ENCODE measurements at places on chromosomes 3 and 15.

GRCh38 chr3:98359993-98360675 lies 6.5 kb downstream of the OR5K4 start:
- peak; percentile 20 for DNase-seq

GRCh38 chr15:62992302-62992701 lies 50.2 kb upstream of the TPM1 start:
- no peak for DNase-seq

DNA sequence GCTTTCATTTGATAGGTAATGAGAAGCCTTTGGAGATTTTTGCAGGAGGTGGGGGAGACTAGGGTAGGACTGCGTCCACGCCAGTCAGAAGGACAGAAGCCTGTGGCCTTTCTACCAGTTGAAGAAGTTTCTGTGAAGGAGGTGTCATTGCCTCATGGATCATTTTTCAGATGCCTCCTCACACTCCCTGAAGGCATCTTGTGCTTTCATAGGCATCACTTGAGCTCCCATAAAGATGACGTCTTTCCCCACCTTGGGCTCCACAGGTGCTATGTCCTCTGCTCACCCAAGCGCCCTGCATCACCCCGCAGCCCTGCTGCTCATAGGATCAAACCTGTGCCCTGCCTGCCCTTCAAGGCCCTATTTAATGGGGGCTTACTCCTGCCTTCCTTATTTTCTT lies 7.5 kb upstream of the ITGA11 start:
- no peak for DNase-seq

- DNase-seq, result no peak
Measured at GRCh38 chr3:63662500-63662899, 10.0 kb downstream of the SNTN start.

- DNase-seq, result no peak
Measured at GRCh38 chr15:72591361-72591760, 63.1 kb upstream of the GOLGA6B start.

DNA sequence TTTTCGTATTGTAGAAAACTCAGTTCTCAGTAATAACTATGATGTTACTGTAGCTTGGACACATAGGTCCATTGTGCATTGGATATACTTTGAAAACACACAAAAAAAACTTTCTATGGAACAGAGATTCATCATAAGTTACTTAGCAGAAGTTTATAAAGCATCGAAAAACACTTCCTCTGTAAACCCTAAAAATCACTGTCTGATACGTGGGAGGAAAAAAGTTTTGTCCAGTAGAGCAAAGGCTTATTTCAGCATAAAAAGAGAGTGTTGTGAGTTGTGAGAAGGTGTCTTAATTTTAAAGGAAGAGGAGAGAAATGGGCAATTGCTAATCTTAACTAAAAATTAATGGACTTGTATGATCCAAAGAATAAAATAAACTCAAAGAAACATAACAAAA lies 64.8 kb downstream of the OSTN start:
- DNase-seq, result no peak

- no peak for DNase-seq
Measured at GRCh38 chr3:100402256-100402655, 917 bp downstream of the LNP1 start.
